ENCODE measurements at places on chromosomes 5 and 9.

- no peak for DNase-seq
Measured at GRCh38 chr5:93821891-93822415, 80.6 kb upstream of the POU5F2 start.

GRCh38 chr9:134681061-134681661 lies 39.6 kb downstream of the COL5A1 start:
- DNase-seq = no peak

DNA sequence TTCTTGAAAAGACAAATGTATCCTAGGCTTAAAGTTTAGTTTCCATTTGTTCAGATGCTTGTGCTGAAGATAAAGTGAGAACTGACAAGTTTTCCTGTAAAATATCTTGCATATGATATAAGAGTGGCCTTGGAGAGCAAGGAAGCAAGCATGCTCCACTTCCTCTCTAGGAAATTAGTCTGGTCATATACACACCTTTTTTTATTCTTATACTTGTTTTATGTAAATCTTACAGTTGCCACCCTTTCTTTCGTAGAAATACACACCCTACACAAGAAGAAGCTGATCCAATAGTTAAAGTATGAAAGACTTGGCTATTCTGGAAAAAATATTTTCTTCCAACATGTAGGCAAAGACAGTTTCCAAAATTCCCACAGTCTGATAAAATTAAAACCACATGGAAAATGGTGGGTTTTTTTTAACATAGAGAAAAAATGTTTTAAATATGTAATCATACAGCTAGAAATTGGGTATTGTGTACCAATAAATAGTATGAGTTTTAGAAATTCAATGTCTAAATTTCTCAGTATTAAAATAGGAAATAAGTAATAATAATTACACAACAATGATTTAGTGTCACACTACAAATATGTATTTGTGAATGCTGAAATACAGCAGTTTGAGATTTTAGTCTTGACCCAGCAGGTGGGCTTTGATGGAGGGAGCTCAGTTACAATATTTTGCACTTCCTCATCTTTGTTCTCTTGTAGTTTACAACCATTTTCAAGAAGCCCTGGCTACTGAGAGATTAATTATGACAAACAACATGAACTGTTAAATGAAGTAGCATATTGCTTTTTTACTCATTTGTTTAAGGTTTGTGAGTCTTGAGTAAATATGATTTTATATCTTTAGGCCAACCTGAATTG lies 185.7 kb upstream of the GNA14 start:
- DNase-seq = no peak

DNA sequence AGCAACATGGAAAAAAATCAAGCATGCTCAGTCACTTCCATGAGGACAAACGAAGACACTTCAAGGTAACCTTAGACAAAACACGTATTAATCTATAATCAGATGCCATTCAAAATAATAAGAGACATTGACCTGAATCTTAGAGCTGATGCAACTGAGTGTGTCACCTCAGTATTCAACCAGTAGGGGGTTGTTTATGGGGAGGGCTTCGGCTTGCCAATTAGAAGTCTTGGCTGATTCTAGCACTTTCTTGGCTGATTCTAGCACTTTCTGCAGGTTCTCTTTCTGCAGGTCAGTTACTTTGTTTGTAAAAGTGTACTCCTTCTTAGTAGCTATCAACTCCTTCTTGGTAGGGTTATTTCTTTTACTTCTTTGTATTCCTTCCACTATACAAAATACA lies 317.6 kb downstream of the ENC1 start:
- DNase-seq = no peak

- no peak for DNase-seq
Measured at GRCh38 chr9:122217640-122218039, 11.1 kb downstream of the LHX6 start.

DNA sequence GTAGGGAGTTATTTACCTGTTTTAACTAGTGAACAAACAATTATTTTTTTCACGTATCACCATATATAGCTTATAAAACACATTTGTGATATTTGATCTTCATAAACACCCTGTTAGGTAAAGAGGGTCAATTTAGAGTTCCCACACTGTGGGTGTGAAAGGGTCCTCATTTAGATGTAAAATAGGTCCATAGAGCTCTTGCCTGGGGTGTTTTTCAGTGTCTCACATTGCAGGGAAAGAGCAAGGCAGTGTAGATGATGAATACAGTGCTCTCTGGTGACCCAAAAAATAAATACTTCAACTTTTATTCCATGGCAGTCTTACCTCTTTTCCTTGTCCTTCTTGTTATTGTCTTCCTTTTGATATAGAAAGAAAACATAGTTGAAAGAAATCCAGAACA lies 403.2 kb upstream of the SGCD start:
- no peak for DNase-seq

DNA sequence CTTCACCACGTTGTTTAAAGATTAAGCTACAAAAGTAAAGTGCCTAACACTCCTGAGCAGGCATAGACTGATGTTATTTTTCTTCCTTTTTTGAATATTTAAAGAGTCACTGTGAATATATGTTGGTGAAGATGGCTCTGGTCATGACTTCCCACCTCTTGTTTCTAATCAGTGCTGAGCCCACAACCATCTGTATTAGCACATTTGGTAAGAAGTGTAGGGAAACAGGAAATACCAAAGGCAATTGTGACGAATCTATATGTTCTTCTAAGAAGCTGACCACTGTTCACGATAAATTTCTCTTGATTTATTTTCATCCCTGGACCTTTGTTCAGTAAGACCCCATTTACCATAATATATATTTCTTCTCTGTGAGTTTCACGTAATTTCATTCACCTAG lies 108.3 kb upstream of the PCA3 start:
- DNase-seq = no peak

DNA sequence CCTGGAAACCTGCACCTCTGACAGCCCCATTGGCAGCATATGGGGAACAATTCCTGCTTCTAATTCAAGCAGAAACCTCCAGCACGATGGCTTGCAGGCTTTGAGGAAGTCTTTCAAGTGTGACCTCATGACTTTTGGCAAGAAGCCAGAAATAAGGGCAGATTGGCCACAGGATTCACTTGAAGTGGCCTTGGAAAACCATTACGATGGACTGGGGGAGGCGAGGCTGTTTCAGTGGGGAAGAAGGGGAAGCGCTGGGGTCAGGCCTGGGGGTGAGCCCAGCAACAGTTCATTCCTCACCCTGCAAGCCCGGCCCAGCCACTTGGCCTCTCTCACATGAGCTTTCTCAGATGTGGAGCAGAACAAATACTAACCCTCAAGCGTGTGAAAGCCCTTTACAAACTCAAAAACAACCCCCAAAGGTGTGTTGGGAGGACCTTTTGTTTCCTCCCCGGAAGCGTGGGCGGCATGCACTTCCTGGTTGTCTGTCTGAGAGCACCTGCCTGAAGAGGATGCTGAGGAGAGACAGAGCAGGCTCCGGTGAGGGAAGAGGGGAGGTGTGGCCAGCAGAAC lies 26.9 kb upstream of the EEIG1 start:
- DNase-seq = no peak

Data from NCI-H1092 (cell line).